Kasumi-1 (cell line): ENCODE measurements at places on chromosomes 1 and 21.

DNA sequence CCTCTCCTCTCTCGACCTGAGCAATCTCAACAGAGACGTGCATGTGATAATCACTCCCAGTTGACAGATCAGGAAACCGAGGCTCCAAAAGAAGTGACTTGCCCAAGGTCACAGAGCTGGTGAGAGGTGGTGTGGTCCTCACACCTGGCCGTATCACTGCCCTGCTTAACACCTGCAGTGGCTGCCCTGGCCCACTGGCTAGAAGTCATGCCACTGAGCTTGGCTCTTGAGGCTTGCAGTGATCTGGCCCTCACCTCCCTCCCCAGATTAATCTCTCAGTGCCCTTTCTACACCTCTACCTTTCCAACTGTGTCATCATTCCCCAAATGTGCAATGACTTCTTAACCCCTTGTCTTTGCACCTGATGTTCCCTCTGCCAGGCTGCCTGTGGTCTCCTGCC is 38.8 kb downstream of the CDCP2 start:
- DNase-seq, result no peak

- DNase-seq, result peak; percentile 26
Observed at GRCh38 chr1:109620401-109620791, 759 bp downstream of the AMPD2 start.

- no peak for DNase-seq
Observed at GRCh38 chr1:63223426-63223825, 98.9 kb upstream of the FOXD3 start.

DNA sequence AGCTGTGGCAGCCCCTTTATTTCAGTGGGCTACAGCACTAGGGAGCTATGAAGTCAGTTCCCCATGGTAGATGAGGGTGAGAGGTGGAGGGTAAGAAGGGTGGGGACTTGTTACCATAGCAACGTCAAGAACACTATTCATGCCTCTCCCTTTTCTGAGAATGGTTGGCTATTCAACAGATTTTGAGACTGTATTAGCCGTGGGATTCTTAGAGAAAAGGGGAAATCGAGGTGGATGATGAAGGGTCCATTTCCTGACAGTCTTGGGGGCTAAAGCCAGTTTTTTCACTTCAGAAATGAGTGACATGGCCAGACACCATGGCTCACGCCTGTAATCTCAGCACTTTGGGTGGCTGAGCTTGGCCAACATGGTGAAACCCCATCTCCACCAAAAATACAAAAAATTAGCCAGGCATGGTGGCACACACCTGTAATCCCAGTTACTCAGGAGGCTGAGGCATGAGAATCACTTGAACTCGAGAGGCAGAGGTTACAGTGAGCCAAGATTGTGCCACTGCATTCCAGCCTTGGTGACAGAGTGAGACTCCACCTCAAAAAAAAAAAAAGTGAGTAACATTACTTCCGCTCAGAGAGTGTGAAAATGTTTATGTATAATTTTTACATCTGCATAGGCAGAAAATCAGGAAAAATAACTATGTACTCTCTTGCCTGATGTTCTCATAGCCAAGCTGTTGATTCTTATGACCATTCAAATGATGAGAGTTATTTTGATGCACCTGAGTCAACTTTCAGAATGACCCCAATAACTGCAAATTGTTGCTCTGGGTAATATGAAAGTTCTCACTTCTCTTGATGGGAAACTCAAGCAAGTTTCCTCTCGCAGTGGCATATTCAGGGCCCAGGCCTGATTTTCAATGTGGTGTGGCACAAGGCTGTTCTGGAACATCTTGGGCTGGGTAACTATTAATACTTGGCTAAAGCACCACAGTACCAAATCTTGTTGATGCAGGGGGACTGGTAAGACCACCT is 23.2 kb upstream of the RGSL1 start:
- DNase-seq, result no peak

DNA sequence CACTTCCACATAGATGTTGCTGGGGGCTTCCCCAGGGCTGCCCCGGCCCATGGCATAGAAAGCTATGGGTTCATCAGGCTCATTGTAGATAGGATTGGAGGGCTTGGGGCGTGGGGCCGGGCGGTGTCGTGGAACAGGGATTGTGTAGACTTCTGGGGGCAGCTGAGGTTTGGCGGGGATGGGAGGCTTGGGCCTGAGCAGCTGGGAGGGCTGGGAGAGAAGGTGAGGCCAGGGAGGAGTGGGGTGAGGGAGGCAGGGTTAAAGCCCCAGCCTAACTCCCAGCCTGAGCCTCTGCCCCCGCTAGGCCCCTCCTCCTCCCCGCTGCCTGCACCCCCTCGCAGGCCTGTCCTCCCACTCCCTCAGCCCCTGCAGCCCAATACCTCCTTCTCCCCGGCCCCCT is 7.4 kb downstream of the SH2D2A start:
- no peak for DNase-seq

DNA sequence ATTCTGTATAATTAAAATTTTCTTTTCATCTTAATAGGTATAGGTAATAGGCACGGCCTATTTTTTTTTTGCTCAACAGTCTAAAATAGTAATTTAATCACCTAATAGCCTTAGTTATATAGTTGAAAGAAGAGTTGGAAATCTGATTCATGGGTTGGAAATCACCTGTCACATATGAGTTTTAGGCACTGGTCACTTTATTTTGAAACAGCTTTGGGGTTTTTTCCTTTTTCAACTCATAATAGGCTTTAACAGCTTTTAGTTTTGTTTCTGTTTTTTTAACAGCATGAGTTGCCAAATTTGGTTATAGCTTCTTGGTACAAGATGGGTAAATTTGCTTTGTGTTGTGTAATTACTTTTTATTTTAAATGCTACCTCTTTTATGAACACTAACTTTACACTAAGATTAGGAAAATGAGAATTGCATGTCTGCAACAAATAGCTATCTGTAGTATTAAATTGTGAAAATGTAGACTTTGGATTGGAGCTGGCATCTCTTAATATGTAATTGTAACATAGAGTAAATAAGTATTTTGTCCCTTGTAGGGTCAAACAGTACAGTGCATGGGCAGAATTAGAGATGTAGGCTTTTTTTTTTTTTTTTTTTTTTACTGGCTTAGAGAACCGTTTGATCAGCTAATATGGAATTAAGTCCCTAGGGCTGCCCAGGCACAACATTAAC is 109.8 kb downstream of the OSBPL9 start:
- no peak for DNase-seq

GRCh38 chr1:220217383-220217988 is 54.8 kb downstream of the RAB3GAP2 start:
- peak; percentile 53 for DNase-seq

GRCh38 chr21:46442938-46443337 is 15.8 kb upstream of the DIP2A start:
- DNase-seq, result no peak

DNA sequence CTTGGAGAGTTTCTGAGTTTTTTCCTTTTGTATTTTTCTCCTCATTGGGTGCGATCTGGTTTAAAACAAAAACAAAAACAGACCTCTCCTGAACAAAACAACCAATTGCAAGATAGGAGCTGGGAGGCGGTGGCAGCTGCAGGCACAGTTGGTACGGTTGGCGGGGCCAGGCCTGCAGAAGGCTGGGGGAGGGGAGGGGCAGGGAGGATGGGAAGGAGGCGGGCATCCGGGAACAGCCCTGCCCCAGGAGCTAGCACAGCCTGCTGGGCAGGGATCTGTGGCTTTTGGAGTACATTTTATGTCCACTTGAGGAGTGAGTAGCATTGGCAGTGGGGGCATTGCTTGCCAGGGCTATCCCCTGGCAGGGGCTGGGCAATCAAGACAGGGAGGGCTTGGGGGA is 5.2 kb downstream of the CAPN9 start:
- DNase-seq, result no peak

DNA sequence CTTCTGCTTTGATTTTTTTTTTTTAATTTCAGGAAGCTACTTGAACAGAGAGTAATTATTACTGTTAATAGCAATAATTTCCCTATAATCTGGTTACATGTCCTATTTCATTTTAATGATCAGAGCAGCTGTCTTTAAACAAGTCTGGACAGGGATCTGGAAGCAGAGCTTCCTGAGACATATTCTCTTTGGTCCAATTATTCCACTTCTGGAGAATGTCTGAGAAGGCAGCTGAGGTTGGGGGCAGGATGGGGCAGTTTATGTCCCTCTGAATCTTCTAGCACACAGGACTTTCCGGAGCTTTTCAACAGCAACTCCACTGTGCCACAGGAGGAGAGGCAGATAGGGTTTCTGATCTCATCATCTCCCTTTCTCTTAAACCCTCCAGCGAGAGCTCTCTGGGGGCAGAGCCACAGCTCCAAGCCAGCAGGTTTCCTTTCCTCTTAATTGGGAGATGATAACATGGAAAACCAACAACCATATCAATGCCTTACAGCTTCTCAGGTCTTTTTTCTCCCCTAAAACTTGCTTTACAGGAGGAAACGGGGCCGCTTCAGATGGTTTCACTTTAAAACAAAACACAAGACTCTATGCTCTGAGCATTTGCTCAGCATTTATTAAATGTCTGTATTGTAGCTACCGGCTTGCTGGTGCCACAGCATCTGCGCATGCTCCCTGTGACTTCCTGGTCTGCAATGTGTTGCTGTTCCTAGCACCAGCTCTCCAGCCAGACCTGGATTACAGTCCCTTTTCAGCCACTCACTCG is 425.7 kb upstream of the USP24 start:
- no peak for DNase-seq

DNA sequence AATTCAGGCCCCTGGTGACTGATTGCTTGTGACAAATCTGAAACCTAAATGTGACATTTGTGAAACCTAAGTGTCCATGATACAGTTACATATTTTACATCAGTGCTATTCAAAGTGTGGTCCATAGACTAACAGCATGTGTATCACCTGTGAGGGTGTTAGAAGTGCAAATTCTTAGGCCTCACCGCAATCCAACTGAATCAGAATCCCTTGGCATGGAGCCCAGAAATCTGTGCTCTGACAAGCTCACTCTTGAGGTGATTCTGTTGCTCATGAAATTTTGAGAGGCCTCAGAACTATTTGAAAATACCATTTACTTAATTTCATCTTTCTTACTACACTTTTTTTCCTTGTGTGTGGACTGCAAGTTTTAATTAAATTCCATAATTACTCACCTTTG is 587.9 kb downstream of the ADGRL2 start:
- DNase-seq, result no peak

- no peak for DNase-seq
Observed at GRCh38 chr1:84960371-84960770, 36.5 kb downstream of the MCOLN2 start.

GRCh38 chr1:116514708-116515525 is 55.9 kb downstream of the CD58 start:
- DNase-seq, result peak; percentile 97

DNA sequence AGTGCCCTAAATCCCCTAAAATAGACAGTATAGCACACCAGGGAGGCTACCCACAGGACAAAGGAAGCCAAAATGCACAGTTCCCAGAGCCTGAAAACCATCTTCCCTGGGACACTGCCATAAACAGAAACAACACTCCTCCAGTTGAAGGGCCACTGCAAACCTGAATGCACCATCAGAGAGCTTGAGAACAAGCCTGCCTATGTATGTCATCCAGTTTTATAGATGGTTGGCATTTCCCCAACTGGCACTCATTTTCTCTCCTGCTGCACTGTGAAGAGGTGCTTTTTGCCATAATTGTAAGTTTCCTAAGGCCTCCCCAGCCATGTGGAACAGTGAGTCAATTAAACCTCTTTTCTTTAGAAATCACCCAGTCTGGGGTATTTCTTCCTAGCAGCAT is 169.0 kb downstream of the AGBL4 start:
- no peak for DNase-seq

- DNase-seq, result no peak
Observed at GRCh38 chr1:178263341-178263740, 169.4 kb downstream of the RASAL2 start.

GRCh38 chr1:223217781-223218180 is 74.7 kb upstream of the TLR5 start:
- DNase-seq, result no peak

- no peak for DNase-seq
Observed at GRCh38 chr1:206464456-206464964, 5.8 kb upstream of the IKBKE start.

DNA sequence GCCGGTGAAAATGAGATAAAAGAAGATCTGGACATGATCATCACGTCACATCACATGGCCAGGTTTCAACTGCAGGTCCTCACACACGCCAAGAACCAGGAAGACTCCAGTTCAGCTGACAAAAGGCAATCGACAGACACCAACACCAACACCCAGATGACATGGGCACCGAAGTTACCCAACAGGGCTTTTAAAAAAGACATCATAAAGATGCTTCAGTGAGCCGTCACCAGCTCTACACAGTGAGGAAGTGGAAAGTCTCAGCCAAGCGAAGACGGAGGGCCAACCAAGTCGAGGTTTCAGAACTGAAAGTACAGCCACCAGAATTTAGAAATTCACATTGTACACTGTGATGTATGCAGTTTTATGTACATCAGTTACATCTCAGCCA is 154.3 kb upstream of the COL6A1 start:
- DNase-seq, result no peak

DNA sequence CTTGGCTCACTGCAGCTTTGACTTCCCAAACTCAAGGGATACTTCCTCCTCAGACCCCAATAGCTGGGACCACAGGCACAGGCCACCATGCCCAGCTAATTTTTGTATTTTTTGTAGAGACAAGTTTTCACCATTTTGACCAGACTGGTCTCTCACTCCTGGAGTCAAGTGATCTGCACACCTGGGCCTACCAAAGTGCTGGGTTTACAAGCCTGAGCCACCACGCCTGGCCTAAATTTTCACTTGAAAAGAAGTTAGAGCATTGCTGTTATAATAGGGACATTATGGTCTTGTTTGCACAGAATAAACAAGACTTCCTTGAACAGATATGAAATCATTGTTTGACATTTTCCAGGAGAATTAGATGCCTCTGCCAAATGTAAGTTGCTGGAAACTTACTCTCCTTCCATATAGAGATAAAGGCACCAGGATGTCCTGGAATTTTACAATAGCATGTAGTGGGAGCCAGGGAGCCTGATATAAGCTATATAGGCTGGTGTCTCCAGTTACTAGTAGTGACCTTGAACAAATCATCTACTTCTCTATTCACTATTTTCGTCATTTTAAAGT is 16.9 kb downstream of the SLC35A3 start:
- DNase-seq, result no peak

DNA sequence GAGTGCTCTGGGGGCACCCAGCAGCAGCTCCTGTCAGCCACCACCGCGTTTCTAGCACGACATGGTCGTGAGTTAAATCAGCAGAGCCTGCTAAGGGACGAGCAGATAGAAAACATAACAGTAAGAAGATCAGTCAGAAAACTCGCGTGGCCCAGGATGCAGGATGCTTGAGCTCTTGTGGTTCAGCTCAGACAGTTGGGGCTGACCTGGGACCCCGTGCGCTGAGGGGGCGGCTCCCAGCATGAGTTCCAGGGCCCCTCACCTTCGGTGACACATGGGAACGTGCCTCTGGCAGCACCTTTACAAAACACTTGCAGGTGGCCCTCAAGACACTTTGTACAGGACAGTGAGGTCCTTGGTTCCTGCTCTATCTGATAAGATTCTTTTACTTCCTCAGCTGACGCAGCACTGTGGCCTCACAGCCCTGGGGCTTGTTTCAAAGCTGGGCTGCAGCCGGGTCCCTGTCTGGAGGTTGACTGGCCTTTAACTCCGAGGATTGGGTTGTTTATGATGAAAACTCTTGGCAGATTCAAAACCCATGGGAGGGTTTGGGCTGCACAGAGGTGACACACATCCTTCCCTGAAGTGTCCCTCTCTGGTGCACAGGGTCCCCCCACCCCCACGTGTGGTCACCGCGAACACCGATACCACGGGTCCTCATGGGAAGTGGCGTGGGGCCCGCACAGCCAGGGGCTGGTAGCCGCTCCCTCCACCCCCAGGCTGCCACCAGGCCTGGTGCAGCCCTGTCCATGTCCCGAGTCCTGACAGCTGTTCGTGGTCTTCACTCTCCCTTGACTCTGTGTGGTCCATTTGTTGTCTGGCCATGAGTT is 65.3 kb upstream of the COL6A1 start:
- DNase-seq, result no peak
